ENCODE measurements at places on chromosomes 13 and 19.

DNA sequence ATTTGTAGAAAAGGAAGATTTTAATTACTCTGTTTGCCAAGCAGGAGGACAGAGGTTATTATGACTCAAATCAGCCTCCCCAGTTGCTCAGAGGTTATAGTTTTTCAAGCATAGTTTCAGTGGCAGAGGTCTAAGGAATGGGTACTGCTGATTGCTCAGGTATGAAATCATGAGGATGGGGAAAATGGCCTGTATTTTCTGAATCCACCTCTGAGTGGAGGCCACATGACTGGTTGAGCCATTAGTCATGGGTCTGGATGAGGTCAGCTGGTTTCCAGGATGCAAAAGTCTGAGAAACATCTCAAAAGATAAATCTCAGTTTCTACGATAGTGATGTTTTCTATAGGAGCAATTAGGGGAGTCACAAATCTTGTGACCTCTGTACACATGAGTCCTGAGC is 62.8 kb upstream of the CEACAM8 start:
- no peak for DNase-seq

GRCh38 chr13:48647625-48648024 is 6.1 kb upstream of the CYSLTR2 start:
- DNase-seq = no peak

- no peak for DNase-seq
Observed at GRCh38 chr13:98978280-98978679, 416 bp upstream of the DOCK9 start.

DNA sequence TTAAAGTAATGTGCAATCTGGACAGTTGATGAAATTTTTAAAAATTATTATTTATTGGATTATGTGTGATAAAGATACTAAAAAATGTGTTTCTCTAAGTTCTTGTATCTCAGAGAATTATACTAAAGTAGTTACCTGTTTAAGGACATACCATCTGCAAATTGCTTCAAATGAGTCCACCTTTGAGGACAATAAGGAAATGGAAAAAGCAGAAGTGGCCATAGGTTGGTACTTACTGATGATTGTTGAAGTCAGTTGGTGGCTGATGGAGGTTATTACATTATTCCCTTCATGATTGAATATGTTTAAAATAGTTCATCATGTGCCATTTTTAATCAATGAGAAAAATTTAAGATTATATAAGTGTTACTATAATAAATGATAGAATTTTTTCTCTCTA is 367.0 kb downstream of the MYO16 start:
- no peak for DNase-seq

GRCh38 chr19:19115954-19116353 is 22.3 kb downstream of the TMEM161A start:
- peak; percentile 26 for DNase-seq

GRCh38 chr13:76808927-76809326 is 77.3 kb downstream of the KCTD12 start:
- no peak for DNase-seq

GRCh38 chr19:33756177-33756576 is 40.5 kb upstream of the KCTD15 start:
- no peak for DNase-seq

DNA sequence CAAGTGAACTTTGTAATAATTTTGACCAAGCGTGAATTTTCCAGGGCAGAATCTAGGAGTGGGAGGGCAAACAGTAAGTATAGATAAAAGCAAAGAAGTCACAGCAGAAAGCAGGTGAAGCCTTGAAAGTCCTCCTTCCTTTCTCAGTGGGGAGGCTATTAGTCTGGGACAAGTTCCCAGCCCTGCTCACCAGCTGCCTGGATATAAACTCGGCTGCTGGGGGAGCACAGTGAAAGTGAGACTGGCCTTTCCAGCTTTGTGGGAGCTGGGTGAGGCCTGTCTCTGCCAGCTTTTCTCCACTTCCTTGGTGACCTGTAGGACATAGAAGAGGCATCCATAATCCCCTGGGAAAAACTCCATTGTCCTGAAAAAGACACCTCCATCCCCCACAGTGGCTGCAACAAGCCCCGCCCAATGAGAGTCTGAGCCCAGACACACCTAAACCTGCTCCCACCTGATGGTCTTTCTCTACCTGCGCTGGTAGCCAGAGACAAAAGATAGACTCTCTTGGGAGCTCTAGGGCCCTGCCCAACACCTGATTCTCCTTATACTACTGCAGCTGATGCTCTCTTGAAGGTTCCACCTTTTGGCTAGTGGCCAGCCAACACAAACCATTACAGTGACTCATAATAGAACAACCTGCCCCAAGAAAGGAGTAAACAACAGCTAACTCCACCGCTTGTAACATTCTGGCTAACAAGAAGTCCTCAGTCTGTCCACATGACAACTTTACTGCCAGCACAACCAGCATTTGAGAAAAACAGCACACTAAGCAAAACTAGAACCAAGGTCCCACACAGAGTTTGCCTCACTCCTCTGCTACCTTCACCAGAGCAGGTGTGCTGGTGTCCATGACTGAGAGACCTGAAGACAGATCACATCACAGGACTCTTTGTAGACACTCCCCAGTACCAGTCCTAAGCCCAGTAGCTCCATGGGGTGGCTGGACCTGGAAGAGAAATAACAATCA is 252.2 kb upstream of the SLITRK6 start:
- DNase-seq = no peak

DNA sequence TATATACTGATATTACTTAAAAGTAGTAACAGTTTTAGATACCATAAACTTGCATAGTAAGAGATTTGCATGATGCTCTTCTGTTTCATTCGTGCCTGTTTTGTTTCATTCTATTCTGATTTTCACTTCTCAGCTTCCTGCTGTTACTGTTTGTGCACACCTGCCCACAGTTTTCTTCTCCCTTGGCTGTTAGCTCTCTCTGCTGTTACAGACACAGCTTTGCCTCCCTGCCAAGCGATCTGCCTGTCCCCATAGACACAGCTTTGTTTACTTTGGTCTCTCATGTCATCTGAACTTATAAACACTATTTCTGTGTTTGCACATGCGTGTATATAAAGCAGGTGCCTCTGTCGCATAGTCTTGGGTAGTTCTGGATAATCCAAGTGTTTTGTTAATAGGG is 21.4 kb upstream of the UPF3A start:
- DNase-seq = no peak

DNA sequence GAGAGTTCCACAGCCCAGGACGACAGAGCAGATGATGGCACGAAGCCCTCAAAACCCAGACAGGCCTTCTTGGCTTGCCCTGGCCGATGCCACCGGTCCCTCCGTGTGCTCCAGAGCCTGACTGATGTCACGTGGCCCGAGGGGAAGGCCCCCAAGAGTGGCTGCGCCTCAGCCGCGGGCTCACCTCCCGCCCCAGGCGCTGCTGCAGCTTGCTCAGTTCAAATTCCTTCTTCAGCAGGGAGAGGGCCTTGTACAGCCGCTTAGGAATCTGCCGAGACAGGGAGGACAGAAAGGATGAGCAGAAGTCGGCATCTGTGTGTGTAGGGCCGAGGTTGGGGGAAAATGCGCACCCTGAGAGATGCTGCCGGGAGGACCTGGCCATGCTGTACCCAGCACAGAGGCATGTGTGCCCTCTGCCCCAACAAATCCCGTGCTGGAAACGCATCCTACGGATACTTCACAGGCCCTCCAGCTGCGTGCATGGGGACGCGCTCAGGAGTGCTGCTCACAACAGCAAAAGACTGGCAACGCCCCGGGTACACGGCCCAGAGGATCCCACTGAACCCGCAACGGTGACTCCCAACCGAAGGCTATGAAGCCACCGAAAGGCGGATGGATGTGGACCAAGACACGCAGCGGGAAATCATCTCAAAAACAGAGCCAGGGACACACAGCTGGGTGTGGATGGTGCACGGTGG is 12.9 kb downstream of the LONP1 start:
- DNase-seq = no peak

GRCh38 chr13:113129921-113130750 is 7.5 kb downstream of the F10 start:
- no peak for DNase-seq

DNA sequence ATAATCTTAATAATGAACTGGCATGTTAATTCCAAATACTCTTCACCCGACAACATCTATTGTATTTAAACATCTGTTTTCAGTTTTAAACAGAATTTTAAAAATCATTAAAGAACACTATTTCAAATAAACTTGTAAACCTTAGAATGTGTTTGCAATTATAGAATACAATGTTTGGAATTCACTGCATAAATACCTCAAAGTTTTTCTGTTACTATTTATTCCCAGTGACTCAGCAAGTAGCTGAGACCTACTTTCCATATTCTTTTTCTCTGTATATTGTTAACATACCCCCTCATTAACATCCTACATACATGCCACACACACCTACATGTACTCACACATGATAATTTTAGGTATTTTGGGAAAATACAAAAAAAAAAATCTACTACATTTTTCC is 1134.3 kb downstream of the SLITRK1 start:
- no peak for DNase-seq

GRCh38 chr19:5094768-5095567 is 126.1 kb downstream of the KDM4B start:
- DNase-seq = no peak

DNA sequence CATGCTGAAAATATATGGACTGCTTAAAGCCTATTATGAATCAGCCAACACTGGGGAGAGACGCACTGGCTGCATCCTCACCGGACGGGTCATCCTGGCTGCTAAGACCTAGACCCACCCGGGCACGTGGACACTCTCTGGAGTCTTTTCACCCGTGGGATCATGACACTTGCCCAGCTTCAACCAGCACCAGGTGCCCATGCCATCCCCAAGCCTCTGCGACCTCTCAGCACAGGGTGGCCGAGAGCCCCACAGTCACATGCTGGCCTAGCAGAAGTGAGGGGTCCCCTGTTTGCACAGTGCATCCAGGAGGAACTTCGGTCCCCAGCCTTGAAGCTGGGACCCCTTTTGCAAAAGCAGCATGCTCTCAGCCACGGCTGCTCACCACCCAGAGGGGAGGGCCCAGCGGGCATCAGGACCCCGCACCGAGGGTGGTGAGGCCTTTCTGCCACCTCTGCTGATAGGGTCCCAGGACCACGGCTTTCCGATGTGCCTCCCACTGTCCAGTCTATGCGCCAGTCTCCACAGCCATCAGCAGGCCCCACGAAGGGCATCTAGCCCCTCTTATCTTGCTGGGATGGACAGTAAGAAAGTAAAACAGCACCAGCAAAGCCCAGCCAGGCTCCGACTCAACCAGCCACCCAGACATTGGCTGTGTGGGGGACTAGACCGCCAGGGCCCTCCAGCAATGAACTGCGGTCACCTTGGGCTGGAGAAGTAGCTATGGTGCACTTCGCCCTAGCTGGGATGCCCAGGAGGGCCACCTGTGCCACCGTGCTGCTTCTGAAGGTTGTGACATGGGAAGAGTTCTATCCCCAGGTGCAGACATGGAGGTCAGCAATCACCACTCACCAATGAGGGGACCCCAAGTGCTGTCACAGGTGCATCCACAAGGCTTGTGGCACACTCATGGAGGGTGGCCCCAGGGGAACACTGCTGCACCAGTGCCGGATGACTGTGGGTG is 73.1 kb downstream of the CEBPG start:
- no peak for DNase-seq

DNA sequence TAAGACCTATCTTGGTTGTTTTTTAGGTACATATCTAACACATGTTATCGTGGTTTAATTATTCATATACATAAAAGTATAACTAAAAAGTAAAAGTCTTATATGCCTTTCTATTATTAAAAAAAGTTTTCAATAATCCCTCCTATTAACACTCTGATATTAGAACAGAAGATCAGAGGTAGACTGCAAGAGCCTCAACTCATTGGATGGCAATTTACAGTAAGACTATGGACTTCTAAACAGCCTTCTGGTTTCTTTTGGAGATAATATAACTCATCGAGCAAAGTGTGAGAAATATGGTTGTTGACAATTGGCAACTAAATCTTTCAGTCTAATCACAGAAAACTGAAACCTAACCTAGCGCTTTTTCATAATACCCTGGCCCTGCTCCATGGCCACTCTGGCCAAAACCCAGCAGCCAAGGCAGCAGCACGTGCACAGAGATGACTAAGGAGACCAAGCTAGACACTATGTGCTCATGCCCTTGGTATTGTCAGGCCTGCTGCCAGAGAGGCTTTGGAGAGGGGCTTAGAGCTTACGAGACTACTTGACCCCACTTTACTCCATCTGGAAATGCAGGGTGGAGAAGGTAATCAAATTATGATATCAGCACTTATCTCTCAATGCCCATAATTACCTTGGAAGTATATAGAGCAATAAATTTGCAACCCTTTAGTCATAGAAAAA is 40.6 kb upstream of the EEF1AKMT1 start:
- DNase-seq = no peak

DNA sequence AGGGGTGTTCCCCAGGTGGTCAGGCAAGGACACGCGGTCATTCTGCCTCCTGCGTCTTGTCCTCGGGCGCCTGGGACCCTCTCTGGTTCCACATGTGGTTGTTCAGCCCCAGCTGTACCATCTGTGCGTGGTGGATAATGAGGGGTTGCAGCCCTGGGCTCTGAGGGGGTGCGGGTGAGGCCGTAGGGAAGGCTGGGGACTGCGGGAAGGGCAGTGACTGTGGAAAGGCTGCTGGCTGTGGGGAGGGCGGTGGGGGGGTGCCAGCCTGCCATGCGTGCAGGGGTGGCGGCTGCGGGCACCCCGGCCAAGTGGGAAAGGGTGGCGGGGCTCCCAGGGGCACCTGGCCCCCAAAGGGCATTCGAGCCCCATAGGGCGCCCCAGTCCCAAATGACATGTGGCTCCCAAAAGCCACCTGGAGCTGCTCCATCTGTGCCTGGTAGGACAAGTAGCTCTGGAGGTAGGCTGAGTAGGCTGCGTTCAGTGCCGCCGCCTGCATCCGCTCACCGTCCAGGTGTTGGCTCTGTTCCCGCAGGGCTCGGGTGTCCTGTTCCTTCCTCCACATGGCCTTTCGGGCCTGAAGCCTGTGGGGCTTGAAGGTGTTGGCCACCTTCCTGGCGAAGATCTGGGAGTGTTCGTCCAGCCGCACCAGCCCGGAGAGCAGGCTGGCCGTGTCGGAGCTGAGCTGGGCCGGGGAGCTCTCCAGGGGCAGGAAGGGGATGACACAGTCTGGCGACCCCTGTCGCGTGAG is 15.1 kb downstream of the TICAM1 start:
- DNase-seq = no peak

DNA sequence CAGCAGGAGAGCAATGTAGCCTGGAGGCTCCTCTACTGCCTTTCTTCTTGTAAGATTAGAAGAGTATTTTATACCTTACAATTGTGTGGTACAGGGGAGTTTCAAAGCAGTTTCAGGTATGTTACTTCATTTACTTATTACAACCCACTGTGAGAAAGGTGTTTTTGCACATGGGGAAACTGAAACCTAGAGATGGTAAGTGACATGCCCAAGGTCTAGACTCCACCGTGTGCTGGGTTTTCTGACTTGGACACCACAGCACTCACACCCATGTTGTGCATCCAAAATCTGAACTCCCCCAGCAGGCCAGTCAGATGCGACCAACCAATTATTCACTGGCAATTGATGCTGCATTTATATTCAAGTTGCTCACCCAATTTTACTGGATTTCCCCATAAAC is 22.8 kb downstream of the ERICH6B start:
- DNase-seq = no peak

GRCh38 chr19:43754253-43754502 is 584 bp downstream of the SMG9 start:
- no peak for DNase-seq
